ENCODE measurements at places on chromosomes 1 and 21.

DNA sequence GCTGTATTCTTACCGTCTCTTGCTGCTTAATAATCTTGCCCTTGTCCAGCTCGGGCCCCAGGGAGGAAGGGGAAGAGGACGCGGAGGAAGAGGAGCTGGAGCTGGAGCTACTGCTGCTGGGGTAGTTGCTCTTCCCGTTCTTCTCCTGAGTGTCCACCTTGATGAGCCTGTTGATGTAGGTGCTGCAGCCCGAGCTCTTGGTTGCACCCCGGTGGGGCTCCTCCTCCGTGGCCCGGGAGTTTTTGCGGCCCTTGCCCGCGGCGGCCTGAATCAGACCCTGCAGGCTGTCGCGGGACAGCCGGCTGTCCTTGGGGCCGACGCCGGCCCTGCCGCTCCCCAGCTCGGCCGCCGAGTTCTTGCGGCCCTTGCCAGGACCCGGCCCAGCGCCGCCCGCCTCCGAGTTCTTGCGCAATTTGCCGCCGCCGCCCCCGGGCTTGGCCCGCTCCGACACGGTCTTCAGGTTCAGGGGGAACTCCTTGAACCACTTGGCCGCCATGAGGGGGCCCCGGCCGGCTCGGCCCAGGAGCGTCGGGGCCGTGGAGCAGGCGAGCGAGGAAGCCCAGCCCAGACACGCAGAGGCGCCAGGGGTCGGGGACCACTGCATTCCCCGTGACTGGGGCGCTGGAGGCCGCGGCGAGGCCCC lies 475 bp upstream of the TDRD10 start:
- DNase-seq = no peak

DNA sequence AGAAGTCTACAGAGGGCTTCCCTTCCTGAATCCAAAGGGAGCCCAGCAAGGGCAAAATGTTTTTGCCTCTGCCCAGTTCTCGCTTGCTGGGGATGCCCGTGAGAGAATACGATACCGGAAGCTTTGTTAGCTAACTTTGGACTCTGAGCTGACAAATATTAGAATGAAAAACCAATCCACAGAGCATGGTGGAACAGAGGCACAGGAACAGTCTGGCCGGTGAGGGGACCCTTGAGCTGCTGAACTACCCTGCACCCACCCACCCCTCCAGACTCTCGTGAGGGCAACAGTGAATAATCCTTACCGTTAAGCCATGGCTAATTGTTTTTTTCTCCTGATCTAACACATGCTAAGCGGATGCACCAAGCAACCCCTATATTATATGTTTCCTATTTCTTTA lies 76.3 kb upstream of the AKT3 start:
- no peak for DNase-seq

- DNase-seq = no peak
Observed at GRCh38 chr1:204473400-204473965, 21.1 kb downstream of the PIK3C2B start.

DNA sequence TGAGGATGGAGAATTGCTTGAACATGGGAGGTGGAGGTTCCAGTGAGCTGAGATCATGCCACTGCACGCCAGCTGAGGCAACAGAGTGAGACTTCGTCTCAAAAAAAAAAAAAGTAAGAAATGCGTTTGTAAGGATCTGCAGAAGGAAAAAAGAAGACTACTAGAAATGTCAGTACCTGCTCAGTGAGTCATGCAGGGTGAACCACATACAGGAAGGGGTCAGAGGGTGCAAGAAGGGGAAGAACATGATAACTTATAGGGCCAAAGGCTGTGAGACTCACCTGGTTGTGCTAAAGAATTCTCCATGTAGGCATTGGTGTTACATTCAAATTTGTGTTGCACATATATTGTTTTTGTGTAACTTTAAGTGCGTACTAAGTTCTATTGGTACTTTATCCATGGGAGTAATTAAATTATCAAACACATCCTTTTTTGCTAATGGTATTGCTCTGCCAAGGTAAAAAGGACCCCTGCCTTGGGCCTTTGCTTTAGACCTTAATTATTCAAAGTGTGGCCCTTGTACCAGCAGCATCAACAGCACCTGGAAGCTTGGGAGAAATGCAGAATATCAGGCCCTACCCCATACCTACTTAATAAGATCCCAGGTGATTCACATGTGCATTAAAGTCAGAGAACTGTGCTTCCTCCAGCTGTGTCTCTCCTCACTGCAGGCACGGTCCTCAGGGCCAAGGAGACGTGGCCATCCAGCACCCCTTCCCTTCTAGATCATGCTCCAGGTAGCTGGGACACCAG lies 96.4 kb upstream of the PPP2R5A start:
- no peak for DNase-seq

- DNase-seq = no peak
Observed at GRCh38 chr1:153485863-153486262, 25.4 kb upstream of the S100A7 start.

- DNase-seq = no peak
Observed at GRCh38 chr1:14254251-14254650, 344.2 kb upstream of the KAZN start.

DNA sequence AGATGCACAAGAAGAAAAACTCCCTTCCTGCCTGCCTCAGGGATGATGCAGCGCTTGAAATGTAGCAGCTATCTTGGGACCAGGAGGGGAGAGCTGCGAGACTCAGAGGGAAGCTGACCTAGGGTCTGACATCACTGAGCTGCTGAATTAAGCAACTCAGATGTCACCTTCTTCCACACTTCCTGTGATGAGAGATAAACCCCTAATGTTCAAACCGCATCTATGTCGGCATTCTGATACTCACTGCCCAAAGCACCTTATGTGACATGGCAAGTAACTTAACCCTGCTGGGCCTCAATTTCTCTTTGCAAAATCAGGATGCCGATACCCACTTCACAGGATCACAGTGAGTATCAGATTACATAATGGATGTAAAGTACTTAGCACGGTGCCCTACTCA lies 9.1 kb upstream of the AK2 start:
- DNase-seq = peak; percentile 79

- DNase-seq = no peak
Observed at GRCh38 chr1:12356004-12356890, 126.4 kb downstream of the VPS13D start.

GRCh38 chr1:41804176-41804575 lies 114.5 kb downstream of the HIVEP3 start:
- no peak for DNase-seq

- DNase-seq = no peak
Observed at GRCh38 chr21:29849735-29850176, 90.0 kb downstream of the GRIK1 start.

DNA sequence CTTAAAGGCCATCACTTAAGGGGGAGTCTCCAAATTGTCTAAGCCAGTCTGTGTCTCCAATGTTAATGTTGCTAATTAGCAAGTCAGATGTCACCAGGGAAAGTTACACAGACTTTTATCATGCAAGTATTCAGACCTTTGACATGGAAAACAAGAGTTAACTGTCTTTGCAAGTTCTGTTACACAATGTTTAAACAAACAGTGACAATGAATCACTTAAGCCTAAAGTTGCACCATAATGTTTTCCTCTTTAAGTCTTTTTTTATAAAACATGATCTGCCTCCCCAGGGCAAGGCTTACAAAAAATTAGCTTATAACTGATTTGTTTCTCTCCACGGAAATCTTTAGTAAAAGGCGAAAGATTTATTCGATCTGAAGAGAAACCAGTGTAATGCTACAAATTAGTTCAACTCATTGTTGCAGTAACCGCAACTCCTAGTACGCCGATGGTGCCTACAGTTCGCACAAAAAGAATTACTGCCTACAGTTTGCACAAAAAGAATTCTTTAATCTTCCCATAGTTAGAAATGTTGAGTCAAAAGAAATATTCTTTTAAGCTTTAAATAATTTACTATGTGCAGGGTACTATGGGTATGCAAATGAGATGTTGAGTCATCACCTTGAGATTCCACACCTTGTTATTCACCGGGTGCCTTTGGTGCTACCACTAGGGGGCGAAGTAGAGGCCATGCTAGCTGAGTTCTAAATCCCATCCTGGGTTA lies 45.3 kb downstream of the HHAT start:
- DNase-seq = peak; percentile 64

- no peak for DNase-seq
Observed at GRCh38 chr1:152495066-152495675, 15.4 kb upstream of the LCE5A start.

- no peak for DNase-seq
Observed at GRCh38 chr1:39685071-39685470, 6.2 kb downstream of the HPCAL4 start.

DNA sequence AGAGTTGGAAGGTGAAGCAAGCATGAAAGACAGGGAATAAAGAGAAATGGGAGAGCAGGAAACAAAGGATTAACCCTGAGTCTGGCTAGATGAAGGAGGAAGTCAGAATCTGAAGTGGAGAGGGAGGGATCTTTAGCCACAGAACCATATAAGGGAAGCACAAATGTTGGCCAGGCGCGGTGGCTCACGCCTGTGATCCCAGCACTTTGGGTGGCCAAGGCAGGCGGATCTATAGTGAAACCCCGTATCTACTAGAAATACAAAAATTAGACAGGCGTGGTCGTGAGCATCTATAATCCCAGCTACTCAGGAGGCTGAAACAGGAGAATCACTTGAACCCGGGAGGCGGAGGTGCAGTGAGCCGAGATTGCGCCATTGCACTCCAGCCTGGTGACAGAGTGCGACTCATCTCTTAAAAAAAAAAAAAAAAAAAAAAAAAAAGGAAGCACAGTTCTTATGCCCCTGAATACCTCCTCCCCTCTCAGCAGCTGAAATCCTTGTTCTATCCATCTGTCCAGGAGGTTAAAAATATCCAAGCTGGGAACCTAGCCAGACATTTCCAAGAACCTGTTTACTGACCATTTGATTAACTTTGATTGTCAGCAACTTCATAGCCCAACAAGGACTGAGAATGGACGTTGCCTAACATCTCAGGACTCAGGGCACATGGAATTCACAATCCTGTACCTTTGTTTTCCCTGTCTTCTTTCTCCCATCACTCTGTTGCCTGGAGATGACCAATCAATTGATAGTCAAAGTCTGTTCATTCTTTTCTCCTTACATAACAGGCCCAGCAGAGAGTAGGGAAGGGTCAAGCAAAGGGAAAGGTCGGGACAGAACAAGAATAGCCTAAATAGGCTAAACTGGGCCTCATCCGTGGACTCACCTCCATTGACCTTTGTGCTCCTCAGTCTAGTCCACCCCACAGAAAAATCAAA lies 10.6 kb downstream of the TXNIP start:
- no peak for DNase-seq

DNA sequence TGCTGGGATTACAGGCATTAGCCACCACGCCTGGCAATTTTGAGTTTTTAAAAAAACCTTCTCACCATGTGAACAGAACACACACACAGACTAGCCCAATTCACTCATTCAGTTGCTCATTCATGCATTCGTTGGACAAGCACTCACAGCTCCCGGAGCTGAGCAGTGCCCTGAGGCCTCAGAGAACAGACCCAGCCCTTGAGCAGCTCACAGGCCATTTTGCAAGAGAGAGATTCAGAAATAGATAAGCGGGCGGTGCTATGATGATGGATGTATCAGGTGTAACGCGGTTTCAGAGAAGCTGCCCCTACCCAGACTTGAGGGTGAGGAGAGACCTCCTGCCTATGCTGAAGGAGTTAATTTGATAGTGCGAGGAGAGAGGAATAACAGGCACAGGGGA lies 18.6 kb downstream of the PTAFR start:
- no peak for DNase-seq

- DNase-seq = no peak
Observed at GRCh38 chr1:234096161-234096770, 191.8 kb downstream of the SLC35F3 start.

DNA sequence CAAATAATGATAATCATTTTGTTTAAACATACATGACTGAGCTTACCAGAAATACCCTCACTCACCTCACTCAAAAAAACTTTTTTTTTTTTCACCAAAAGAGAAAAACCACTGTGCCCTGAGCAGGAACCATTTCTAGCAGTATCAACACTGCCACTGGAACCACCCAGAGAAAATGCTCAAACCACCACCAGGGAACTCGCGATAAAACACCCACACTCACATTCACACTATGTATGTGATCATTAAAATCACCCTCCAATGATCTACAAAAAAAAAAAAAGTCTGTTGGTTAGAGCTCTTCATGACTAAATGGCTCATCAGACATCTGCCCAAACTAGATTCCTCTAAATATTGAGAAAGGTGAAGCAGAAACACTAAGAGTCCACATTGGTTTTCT lies 11.5 kb downstream of the TIAM1 start:
- DNase-seq = no peak

- DNase-seq = no peak
Observed at GRCh38 chr1:158998781-158999161, 10.9 kb upstream of the IFI16 start.

DNA sequence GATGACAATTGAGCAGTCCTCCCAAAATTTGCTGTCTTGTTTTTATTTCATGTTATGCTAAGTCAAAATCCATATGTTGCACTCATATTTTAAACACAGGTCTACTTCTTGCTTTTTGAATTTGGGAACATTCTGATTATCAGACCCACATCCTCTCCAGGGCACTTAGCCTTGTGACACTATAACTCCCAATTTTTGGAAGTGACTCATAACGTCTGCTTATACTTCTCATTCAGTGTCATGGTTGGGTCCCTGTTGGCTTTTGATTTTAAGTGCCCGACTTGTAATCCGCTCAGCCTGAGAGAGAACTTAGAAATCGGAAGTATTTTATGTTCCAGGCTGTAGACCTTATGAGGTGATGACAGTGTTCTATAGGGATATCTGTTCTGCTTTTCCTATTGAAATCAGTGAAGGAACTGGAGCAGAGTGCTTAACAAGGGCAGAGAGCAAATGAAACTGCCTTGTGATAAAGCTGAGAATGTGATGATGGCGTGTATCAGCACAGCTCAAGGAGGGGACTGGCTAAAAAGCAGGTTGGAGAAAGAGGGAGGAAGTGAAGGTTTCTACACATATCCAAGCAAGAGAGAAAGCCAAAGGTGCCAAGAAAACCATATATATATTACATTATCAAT lies 136.0 kb downstream of the HLX start:
- no peak for DNase-seq

- no peak for DNase-seq
Observed at GRCh38 chr1:58620259-58620658, 43.2 kb upstream of the TACSTD2 start.

DNA sequence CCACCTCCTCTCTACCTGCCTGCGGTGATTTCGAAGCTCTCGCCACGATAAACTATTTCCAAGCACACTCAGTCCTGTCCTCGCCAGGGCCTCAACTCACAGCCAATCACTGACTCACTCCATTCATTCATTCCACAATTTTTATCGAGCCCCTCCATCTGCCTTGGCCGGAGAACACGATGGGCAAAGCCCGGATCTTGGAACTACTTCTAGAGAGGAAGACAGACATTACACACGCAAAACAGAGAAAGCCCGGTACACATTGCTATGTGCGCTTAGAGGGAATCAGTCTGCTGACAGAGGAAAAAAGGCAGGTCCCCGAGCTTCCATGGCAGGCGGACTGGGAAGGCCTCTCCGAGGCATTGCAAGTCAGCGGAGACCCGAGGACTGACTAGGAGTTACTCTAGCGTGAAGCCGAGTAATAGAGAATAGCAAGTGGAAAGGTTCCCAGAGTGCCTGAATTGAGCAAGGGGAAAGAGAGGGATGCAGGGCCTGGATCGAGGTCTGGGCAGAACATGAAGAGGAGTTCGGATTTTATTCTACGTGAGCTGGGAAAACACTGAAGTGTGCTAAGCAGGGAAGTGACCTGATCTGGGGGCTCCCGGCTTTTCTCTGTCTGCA lies 54.2 kb upstream of the DNAJC6 start:
- DNase-seq = no peak

All from T-helper 2 cell (primary cell).